Neural crest cell (in vitro differentiated cells): ENCODE measurements at places on chromosomes 6 and 20. TPM values are rescaled to one million over a fixed set of nuclear protein-coding genes. Genes with fewer than 3 reads are reported as not detected.

Gene NKX2-2
- total RNA-seq: not detected in 2 replicates

Gene STX11
- not detected in 2 replicates for total RNA-seq

Gene RSPH4A
- 2.2 and 2.4 TPM in 2 replicates for total RNA-seq

DNA sequence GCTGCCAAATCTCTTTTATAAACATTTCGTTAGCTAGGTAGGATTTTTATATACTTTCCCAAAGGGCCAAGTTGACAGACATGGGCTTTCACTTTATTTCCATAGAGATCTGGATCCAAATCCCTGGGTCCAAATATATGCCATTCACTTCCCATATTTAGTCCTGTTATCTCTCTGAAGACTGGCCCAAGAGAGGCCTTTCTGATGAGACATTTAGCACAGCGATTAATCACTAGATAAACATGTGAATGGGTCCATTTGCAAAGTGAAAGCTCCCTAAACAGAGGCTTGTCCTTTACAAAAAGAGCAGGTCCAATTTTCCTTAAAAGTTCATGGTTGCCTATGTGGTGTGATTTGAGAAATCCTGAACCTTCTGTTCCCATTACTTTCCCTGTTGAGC lies 132.6 kb downstream of the TRMT11 start:
- no peak for DNase-seq

DNA sequence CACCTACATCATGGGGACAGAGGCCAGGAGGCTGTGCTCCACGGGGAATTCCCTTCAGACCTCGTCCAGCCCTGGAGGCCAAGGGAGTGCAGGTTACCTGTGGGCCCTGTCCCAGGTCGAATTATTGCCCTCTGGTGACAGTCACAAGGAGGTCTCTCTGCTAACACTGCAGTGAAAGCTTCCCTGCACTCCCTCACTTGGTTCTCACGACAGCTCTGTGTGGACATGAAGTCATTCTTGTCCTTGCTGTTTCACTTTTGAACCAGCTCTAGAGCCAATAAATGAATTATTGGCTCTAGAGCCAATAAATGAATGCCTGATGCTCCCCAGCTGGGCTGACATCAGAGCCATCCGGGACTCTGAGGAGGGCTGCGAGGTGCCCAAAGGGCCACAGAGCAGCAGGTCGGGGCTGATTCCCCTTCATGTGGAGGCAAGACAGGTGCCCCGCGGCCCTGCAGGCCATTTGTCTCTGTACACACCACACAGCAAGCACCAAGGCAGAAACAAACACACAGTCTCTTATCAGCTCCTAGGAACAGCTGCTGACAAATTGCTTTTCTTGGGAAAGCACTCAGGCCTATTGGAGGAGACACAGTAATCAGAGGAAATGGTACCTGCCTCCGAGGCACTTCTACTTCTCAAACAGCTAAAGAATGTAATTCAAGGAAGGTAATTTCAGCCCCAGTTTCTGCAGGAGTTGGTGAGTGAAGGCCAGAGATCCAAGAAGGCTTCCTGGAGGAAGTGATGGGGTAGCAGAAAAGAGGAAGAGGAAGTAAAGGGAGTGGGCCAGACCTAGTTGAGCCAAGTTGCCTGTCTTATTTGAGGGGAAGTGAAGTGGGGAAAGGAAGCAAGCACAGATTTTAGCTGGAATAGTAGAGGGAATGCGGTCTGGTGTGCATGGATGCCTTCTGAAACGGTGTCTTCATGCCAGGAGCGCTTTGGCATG lies 27.5 kb upstream of the TBXT start:
- DNase-seq: no peak

GRCh38 chr20:34515484-34516246 lies 557 bp upstream of the DYNLRB1 start:
- DNase-seq: peak; percentile 49

DNA sequence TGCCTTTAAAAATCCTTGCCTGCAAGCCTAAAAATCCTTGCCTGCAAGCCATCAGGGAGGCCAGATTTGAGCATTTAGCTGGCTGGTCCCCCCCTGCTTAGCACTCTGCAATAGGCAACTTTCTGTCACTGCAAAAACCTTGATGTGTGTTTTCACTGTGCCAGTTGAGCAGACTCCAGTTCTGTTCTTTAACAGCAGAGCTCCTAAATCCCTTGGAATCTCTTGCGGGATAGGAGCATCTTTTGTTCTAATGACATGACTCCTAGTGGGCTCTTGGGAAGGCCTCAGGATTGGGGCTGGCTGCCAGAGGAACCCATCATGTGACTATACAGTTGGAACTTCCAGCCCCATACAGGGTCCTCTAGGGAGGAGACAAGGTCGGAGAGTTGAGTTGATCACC lies 50.4 kb downstream of the FAM184A start:
- DNase-seq: no peak

DNA sequence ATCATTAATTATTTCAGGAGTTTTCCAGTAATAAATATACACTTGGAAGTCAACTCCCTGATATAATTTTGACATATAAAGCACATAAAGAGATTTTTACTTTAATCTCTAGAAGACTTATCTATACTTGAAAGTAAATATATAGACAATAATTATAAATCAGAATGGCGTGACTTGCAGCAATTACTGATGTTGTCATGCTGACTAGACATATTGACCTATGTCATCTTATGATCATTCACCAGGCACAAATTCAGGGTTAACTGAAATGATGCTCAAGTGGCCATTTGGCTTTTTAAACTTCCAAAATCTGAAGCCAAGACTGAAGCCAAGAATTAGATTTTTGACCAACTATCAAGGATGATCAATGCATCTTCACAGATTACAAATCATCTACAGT lies 192.2 kb downstream of the MCHR2 start:
- no peak for DNase-seq

- no peak for DNase-seq
Measured at GRCh38 chr6:87071683-87072082, 23.2 kb downstream of the CGA start.

GRCh38 chr6:163415620-163416556 lies 1.4 kb downstream of the QKI start:
- DNase-seq: no peak

DNA sequence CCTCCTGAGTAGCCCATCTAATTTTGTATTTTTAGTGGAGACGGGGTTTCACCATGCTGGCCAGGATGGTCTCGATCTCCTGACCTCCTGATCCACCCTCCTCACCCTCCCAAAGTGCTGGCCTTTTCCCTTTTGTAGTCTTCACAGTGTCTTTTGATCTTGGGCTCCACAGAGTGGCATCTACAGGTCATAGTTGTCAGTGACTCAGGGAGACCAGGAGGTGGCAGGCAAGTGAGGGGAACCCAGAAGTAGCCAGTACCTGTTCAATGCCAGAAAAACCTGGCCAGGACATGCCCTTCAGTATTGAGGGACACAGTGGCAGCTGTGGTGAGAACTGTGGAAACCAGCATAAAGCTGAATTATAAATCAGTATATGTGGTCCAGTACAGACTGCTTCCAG lies 19.6 kb downstream of the RPP21 start:
- no peak for DNase-seq

DNA sequence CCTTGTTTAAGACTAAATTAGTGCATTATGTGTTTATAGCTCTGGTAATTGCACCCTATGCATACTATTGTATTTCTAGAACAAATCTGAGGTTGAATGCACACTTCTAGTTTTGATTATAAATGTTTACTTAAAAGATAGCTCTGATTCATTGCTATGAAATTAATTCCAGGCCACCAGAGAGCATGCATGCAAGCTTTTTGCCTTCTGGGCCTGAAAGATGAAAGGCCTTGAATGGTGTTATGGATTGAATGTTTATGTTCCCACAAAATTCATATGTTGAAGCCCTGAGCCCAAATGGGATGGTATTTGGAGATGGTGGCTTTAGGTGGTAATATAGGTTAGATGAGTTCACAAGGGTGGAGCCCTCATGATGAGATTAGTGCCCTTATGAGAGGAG lies 695.0 kb upstream of the MAP3K7 start:
- no peak for DNase-seq

GRCh38 chr20:58751979-58752378 lies 59.4 kb downstream of the NPEPL1 start:
- DNase-seq: no peak

GRCh38 chr6:15479761-15480160 lies 183.1 kb downstream of the DTNBP1 start:
- DNase-seq: no peak

DNA sequence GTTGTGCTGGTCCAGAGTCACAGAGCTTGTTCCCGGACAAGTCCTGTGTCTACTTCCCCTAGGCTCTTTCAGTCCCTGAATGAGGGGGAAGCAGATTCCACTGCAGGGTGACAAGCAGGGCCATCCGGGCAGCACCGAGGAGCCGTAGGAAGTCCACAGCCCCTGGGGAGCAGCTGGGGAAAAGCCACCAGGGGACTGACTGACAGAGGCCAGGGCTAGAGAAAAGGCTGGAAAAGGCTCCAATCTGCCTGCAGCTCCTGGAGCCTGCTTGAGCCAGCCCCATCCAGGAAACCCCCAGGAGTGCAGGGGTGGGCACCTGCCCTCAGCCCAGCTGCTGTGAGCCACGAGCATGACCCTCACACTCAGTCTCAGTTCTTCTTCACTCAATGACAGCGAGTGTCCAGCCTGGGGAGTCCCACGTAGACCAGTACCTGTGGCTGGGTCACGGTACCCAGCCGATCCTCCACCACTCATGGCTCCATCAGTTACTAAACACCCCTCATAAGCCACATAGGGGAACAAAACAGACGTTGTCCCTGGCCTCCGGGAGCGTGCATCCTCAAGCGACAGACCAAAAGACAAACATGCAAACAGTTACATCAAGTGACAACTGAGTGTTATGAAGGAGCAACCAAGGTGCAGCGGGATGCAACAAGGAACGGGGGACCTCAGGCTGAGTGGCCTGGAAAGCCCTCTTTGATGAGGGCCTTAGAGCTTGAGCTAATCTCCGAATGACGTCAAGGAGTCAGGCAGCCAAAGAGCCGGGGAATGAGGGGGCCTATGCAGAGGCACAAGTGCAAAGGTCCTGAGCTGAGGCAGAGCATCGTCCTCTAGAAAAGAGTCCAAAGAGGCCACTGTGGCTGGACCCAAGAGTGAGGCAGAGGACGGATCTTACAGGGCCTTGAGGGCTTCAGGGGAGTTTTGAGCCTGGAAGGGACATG lies 24.8 kb upstream of the VSTM2L start:
- no peak for DNase-seq

- no peak for DNase-seq
Measured at GRCh38 chr6:157074969-157075368, 248.3 kb downstream of the TMEM242 start.

- DNase-seq: no peak
Measured at GRCh38 chr20:8212286-8212685, 80.2 kb downstream of the PLCB1 start.

DNA sequence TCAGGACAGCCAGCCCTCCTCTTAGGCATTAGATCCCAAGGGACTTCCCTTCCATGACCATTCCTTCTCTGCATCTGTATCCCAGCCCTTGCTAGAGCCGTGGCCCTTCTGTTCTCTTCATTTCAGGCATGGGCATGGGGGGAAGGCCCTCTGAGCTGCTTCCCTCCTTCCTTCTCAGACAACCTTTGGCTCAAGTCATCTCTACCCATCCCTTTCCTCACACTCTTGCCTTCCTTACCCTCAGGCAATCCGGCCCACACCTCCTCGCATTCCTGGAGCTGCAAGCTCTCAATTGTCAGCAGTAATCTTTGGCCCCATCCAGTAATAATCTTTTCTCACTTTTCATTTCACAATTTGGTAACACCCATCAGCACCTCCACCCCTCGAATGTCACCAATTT lies 426.9 kb upstream of the JARID2 start:
- no peak for DNase-seq

DNA sequence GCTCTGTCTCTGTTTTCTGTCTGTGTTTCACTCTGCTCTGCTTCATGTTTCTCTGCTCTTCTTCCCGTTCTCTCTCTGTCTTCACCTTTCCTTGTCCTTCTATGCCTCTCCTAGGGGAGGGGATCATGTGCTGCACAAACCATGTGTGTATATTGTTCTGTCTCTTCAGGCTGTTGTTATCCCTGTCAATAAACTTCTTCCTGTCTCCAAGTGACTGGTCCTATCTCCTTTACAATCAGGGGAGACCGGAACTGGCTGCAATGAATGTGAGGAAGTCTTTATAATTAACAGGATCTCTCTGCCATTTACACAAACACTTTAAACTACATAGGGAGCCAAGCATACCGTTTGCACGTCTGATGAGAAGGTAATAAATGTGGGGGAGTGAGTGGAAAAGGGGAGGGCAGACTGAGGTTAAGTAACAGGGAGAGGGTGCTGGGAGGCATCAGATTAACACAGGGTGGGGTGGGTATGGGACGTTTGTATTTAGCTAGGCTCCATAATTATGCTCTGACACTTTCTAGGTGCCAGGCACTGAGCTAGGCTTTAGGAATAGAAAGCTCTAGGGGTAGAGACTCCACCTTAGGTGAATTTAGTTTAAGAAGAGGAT lies 626.1 kb downstream of the DHX35 start:
- no peak for DNase-seq

- DNase-seq: no peak
Measured at GRCh38 chr6:152566103-152566875, 70.9 kb downstream of the SYNE1 start.

GRCh38 chr6:45681860-45682511 lies 304.3 kb upstream of the SUPT3H start:
- DNase-seq: no peak

DNA sequence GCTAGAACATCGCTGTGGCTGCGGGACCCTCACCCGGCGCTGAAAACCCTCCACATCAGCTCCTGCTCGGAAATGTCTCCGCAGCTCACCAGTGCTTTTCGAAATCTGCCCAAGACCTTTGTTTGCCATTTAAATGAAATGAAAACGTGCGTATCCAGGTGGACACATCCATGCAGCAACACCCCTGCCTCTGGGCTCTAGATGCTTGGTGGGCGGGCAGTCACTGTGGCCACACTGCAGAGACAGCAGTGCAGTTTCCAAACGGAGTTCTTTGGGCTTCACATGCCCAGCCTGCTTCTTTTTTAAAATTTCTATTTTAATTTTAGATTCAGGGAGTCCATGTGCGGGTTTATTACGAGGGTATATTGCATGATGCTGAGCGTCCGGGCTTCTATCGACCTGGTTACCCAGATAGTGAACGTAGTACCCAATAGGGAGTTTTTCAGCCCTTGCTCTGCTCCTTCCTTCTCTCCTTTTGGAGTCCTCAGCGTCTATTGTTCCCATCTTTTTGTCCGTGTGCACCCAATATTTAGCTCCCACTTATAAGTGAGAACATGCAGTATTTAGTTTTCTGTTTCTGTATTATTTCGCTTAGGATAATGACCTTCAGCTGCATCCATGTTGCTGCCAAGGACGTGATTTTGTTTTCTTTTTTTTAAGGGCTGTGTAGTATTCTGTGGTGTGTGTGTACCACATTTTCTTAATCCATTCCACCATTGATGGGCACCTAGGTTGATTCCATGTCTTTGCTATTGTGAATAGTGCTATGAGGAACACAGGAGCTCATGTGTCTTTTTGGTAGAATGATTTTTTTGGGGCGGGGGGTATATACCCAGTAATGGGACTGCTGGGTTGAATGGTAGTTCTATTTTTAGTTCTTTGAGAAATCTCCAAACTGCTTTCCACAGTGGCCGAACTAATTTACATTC lies 4.8 kb upstream of the TUBB2B start:
- no peak for DNase-seq

- DNase-seq: no peak
Measured at GRCh38 chr20:62952373-62952967, at the start of gene SLC17A9. SLC17A9 (plus strand) TSS chr20:62952709; CDS start chr20:62952831, 122 bp downstream.
